NK-92 treated with Interleukin-12 subunit alpha and Interleukin-12 subunit beta, amount 100 ng/mL, for 24 hours (cell line): ENCODE measurements at places on chromosomes 5 and 9.

GRCh38 chr9:70205366-70206020 is 53.3 kb upstream of the SMC5 start:
- DNase-seq: no peak

GRCh38 chr5:11734369-11734768 is 169.9 kb downstream of the CTNND2 start:
- DNase-seq: no peak

DNA sequence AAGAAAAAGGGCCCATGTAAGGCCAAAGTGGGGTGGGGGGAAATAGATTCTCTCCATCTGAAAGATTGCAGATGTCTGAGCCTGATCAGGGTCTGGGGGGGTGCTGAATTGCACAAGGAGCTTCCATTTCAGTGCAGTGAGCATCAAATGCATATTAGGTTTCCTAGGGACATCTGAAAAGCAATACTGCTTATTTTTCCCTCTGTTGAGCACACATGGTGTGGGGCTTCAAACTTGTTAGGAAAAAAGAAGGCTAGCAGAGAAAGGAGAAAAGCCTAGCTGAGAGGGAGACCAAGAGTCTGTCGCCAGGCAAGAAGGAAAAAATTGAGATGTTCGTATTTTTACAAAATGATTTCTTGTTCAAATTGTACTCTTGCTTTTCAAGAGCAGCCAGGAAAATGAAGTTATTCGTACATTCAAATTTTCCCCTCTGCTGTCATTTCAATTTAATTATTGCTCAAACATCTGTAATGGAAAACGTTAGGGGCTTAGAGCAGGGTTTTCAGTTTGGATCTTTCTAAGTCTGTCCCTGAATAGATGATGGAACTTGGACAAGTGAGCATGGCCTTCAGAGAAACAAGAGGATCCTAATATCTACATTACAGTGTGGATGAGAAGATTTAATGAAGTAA is 191.9 kb upstream of the GAS1 start:
- no peak for DNase-seq

- no peak for DNase-seq
Measured at GRCh38 chr5:141765896-141766551, 84.0 kb upstream of the ARAP3 start.

- no peak for DNase-seq
Measured at GRCh38 chr9:137912671-137913070, 35.1 kb downstream of the CACNA1B start.

DNA sequence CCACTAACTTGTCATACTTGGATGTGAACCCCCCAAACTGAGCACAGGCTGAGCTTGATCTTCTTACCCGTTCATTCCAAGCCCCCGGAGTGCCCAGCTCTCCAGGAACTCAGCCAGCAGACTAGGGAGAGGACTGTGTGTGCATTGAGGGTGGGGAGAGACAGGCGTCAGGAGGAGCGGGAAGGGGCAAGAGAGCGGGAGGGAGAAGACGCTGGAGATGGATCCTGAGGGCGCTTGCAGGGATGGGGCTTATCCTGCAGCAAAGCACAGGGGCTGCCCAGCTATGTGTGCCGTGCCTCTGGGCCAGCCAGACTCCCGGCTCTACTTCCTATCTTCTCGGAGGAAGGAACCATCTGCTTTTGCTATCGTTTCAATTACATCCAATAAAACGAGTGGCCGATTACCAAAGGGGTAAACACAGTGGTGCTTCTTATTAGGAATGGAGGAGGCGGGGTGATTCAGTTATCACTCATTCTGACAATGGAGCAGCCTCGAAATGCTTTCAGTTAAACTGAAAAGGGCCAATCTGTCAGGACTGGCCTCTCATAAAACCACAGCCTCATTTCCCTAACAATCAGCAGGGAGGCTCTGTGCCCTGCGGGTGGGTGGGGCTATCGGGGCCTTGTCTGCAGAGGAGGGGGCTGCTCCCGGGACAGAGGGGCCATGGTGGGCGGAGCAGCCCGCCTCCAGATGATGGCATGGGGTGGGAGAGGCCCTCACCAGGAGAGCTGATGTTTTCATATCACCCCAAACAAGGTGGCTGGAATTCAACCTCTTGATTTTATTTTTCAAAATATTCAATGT is 168.2 kb downstream of the DAB2IP start:
- DNase-seq: no peak

DNA sequence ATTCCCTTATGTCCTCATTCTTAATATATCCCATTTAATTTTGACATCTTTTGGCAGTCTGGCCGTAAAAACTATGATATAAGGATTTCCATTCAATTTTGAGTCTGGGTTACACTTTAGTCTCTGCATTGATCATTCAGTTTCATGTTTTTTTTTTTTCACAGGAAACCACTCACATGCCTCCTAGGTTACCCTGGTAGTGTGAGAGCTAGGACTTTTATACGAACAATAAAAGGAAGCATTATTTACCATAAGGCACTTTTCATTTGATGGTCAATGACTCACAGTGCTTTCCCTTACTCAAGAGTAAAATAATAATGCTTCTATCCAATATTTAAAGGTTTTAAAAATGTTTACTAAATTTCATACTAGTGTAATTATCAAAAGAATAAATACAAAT is 16.4 kb upstream of the DMAC1 start:
- no peak for DNase-seq

DNA sequence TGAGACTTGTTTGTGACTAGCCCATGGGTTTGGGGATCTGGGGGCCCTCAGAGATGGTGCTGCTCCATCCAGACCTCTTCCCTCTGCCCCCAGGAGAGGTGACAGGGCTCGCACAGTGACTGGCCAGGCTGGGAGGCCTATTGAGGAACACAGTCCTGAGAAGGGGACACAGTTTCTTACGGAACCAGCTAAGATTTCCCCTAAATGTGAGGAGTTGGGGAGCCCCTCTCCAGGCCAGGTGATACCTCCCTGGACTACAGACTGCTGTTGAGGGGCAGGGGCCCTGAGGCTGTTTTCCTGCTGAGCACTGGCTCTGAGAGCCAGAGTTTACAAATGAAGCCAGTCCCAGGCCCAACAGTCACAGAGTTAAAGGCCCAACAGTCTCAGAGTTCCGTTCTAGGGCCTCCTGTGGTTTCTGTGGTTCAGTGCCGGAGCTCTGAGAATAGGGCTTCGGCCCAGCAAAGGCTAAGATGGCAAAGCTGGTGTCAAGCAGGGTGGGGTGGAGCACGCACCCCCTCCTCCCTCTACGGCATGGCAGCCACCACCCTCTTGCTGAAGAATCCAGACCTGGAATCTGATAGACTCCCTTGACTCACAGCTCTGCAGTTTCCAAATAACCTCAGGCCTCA is 1.1 kb upstream of the SEMA4D start:
- peak; percentile 67 for DNase-seq

GRCh38 chr5:92641031-92641962 is 939.7 kb downstream of the NR2F1-AS1 start:
- DNase-seq: no peak

DNA sequence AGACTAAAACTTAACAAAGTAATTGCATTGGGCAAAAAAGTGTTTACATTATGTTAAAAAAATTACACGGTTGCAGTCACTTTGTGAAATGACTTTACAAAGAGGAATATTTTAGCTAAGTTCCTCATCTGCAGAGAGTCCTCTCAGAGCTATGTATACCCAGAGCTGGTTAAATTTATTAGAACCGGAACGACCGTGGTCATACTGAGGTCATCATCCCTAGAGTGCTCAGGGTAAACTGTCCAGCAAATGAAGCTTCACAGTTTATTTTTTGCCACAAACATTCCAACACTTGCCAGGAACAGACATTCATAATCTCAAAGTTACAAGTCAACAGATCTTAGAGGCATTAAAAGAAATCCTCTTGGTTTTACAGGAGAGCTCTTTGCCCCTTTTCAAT is 897 bp downstream of the ROPN1L start:
- DNase-seq: no peak

DNA sequence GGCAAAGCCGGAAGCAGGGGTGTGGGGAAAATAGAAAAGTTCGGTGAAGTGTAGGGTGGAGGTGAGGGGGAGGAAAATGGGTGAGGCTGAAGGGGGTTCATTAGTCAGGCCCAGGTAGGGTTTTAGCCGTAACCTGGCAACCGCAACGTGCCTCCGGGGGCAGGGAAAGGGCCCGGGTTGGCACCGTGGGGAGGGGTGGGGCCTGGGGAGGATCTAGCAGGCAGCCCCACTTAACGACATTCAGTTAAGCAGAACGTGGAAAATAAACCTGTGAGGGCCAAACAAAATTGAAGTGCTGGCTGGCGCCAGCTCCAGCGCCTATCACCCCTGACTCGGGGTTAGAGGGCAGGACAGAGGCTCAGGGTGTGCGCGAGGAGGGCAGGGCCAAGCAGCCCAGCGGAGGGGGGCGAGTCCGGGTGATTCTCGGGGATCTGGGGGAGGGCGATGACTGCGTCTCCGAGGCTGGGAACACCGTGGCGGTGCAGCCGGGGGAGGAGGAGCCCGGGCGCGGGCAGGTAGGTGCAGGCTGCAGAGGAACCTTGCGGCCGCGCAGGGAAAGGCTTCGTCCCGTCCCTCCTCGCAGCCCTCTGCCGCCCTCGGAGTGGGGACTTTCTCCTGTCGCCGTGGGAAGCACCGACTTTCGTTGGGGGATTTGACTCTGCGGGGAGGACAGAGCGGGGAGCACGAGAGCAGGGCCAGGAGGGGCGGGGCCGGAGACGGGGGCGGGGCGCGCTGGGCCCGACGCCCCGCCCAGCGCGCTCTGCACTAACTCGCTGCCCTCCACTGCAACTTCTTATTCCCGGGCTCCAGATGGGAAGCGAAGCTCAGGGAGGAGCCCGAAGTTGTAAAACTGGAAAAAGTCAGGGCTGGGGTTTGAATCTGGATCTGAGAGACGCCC is 5.1 kb downstream of the RGS14 start:
- DNase-seq: no peak

- DNase-seq: no peak
Measured at GRCh38 chr9:95133325-95133705, 184.2 kb downstream of the FANCC start.

DNA sequence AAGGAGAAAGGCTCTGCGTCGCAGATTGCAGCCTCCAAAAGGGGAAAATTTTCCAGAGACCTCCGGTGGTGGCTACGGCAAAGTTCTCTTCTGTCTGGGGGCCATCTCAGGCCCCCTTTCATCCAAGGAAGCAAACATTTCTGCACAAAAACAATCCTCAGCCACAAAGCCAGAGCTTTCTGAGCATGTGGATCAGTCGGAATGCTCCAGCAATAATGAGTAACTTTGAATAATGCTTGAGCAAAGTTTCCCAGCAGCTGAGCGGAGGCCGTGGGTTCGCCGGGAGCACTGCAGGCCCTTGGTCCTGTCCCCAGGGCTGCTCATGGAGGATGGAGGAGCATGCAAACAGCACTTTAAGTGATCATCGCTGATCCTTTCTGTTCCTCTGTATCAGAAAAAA is 60.2 kb upstream of the UNC5A start:
- DNase-seq: no peak

GRCh38 chr5:38535248-38535750 is 21.1 kb downstream of the LIFR start:
- DNase-seq: no peak

- no peak for DNase-seq
Measured at GRCh38 chr9:4297786-4298254, 2.0 kb downstream of the GLIS3 start.

DNA sequence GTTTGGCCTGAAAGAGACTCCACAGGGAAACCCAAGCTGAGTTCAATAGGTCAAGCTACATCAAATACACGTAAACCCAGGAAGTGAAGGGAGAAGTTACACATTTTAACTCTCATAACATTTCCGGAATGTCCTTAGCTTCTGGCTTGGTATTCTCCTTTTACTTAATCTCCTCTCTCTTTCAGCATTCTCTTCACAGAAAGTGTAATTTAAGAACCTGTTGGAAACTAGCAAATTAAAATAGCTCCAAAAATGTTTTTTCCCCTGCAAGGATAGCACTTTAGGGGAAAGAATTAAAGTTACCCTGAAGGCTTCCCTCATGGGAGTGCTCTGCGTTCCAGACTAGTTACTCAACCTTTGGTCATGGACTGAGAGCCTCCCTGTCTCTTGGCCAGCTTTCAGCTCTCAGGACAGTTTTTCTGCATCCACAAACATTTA is 292.7 kb upstream of the TARS1 start:
- no peak for DNase-seq

DNA sequence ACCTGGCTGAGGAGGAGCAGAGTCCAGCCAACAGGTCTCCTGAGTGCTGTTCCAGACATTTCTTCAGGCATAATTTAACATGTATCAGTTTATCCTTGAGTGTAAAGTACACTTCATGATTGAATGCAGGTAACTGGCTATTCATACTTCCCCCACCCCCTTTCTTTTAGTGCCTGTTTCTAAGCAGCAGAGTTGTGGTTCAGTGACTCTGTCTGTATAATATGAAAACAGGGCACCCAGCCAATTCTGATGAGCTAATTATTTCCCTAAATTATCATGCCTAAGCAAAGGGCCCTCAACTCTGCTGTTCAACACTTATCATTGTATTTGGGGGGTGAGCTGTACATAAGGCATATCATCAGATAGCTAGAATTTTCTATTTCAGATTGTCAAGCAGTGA is 51.9 kb upstream of the ZSWIM6 start:
- no peak for DNase-seq

GRCh38 chr5:163997965-163998364 is 492.5 kb downstream of the MAT2B start:
- DNase-seq: no peak

- DNase-seq: no peak
Measured at GRCh38 chr5:138737494-138738265, 15.5 kb upstream of the CTNNA1 start.

DNA sequence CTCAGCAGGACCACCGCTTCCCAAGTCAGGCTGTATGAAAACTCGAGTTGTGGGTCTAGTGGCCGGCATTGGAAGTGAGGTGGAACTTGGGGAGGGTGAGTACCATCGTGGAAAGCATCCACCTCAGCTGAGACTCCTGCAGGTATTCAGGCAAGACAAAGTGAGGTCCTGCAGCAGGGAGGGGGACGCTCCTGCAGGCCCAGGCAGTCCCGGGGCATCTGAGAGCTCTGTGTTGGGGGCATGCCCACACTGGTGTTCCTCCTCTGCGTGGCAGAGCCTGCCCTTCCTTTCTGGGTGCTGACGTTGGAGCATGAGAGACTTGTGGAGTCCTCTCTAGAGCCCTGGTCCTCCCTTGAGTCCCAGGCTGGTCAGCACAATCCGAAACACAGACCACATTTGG is 187.7 kb downstream of the CACNA1B start:
- no peak for DNase-seq

DNA sequence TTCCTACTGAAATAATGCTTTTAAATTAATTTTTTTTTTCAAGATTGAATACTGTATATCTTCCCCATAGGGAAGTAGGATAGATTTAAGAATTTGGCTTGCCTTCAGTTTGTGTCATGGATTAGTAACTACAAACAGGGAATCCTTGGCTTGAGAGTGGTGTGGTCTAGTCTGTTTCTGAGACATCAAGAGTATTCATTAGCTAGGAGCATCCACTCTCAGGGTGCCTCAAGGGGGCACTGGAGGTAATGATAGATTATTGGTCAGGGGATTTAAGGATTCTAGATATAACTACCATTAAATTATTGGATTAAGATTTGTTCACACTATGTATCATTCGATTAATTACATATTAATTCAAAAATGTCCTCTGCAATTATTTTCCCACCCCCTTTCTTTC is 91.8 kb upstream of the TXNDC8 start:
- DNase-seq: no peak

GRCh38 chr5:107955321-107955720 is 284.6 kb upstream of the EFNA5 start:
- DNase-seq: no peak
